ENCODE measurements at places on chromosomes 5 and 9.

GRCh38 chr9:121285835-121286687 is 18.1 kb downstream of the GSN start:
- DNase-seq: no peak

DNA sequence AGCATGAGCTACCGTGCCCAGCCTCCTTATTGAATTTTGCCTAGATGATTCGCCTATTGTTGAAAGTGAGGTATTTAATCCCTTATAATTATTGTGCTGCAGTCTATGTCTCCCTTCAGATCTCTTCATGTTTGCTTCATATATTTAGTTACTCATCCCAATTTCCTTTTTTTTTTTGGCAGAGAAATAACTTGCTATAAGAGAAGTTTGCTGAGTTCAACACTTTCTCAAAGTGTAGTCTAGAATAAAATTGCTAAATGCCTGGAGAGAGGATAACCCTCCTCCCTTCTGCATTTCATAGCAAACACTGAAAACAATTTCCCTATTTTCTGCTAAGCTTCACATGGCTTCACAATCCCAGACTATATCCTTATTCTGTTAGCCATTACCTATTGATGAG is 136.6 kb upstream of the CD180 start:
- no peak for DNase-seq

- peak; percentile 90 for DNase-seq
Measured at GRCh38 chr9:19184144-19184917, 46.2 kb upstream of the DENND4C start.

- no peak for DNase-seq
Measured at GRCh38 chr9:134558124-134558905, 83.3 kb upstream of the COL5A1 start.

- DNase-seq: no peak
Measured at GRCh38 chr9:121185774-121186403, 15.8 kb downstream of the RAB14 start.

DNA sequence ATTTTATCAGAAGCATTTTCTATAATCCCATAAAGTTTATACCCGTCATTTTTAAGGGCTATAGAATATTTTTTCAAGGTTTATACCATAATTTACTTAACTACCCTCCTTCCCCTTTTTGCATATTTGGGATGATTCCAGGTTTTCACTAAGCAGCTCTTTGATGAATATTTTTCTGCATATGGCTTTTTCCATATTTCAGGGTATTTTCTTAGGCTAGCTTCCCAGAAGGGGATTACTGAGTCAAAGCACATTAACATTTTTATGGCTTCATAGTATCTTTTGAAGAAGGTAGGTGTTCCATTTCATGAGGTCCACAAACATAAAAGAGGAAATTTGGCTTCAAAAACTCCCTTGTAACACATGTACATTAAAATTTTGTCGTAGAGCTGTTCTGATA is 14.6 kb upstream of the COL15A1 start:
- no peak for DNase-seq

- DNase-seq: no peak
Measured at GRCh38 chr5:133285583-133286021, 233.8 kb downstream of the HSPA4 start.

- DNase-seq: no peak
Measured at GRCh38 chr9:120261419-120261818, 318.5 kb downstream of the CDK5RAP2 start.

DNA sequence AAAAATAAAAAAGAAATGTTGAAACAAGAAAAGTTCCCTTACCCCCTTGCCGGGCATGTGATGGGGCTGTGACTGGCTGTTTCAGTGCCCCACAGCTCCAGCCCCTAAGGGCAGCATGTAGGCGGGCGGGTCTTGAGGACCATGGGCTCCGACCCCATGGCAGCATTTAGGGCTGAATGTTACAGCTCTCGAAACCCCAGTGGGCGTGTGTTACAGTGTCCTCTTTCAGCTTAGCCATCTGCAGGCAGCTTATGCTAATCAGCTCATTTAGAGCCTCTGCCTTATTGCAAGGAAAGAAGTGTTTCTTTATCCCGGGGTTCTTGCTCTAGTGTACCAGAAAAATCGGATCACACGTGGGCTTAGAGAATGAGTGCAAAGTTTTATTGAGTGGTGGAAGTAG is 497.4 kb upstream of the CYLC2 start:
- DNase-seq: no peak

DNA sequence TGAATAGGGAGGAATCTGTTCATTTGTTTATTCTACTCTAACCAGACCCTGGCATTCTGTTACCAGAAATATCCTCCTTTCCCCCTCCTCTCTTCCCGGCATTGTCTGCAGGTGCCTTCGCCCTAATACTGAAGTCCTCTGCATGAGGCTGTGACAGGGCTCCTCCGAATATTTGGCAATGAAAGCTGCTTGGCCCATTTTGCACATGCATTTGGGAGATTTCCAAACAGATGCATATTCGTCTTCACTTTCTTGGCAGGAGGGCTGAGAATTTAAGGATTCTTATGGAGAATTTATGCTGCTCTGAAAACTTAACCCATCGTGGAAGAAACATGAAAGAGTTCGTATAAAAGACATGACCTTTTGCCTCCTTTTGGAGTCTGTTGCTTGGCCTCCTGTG is 484.0 kb downstream of the ZNF608 start:
- DNase-seq: no peak

Measured in CD4-positive, alpha-beta T cell treated with Interleukin-15 for 4 hours (primary cell).